ENCODE measurements at places on chromosomes 3 and 15. TPM values are rescaled to one million over a fixed set of nuclear protein-coding genes. Genes with fewer than 3 reads are reported as not detected.

Gene NR1I2
- not detected for total RNA-seq

Gene C2CD4B
- total RNA-seq, result not detected

Gene POC1A
- total RNA-seq, result 1.8 TPM

Gene NECTIN3
- total RNA-seq, result 52.5 TPM

Gene EXD1
- not detected for total RNA-seq
